Left ventricle myocardium superior (tissue), 1 donor: ENCODE measurements at places on chromosomes 3 and 15. TPM values are rescaled to one million over a fixed set of nuclear protein-coding genes. Genes with fewer than 3 reads are reported as not detected.

DNA sequence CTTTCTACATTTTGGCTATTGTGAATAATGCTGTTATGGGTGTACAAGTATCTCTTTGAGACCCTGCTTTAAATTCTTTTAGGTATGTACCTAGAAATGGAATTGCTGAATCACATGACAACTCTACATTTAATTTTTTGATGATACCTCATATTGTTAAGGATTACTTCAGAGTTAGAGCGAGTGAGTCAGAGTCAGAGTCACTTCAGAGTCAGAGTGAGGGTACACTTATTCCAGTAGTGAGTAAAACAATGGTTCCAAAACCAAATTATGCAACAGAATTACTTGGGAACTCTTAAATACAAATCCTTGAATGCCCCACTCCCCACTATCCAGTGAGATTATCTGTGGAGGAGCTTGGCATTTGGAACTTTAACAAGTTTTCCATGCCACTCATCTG is 50.3 kb upstream of the SNRK start:
- DNase-seq = no peak

DNA sequence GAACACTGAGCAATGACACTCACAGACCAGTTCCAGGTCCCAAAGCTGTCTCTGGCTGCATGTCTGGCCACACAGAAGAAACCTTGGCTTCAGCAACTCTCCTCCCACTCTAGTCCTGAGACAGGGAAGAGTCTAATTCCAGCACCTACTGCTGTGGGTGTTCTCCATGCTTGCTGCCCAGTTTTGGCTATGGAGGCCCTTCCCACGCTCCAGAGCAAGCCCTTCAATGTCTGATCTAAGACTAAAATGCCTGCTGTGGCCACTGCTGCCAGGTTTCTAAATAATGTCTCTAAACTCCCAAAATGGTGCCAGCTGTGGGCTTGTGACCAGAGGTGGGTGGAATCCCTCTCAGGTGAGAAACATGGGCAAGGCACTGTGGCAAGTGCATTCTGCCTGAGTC is 531.3 kb downstream of the GRM7 start:
- no peak for DNase-seq

DNA sequence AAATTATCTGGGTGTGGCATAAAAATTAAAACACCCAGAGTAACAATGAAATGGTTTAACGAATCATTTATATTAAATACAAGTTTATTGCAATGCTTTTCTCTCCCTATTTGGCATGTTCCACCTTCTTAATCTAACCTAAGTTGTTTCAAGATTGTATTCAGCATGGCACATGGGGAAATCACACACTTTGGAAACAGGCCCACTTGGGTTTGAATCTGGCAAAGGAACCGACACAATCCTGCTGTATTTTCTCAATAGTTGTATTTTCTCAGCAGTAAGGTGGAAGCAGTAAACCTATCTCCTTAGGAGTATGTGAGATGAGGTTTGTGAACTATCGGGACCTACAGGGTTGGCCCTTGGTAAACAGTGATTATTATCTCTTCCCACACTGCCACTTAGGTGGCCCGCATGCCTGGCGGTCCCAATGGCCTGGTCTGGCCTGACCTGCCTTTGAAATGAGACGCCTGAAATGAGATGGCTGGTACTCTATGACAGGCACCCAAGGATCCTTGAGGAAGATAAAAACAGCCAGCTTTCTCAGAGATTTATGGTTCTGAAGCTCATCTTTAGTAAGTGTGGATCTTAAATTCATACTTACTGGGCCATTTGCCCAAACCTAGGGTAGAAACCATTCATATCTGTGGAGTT is 45.3 kb upstream of the VILL start:
- DNase-seq = no peak

DNA sequence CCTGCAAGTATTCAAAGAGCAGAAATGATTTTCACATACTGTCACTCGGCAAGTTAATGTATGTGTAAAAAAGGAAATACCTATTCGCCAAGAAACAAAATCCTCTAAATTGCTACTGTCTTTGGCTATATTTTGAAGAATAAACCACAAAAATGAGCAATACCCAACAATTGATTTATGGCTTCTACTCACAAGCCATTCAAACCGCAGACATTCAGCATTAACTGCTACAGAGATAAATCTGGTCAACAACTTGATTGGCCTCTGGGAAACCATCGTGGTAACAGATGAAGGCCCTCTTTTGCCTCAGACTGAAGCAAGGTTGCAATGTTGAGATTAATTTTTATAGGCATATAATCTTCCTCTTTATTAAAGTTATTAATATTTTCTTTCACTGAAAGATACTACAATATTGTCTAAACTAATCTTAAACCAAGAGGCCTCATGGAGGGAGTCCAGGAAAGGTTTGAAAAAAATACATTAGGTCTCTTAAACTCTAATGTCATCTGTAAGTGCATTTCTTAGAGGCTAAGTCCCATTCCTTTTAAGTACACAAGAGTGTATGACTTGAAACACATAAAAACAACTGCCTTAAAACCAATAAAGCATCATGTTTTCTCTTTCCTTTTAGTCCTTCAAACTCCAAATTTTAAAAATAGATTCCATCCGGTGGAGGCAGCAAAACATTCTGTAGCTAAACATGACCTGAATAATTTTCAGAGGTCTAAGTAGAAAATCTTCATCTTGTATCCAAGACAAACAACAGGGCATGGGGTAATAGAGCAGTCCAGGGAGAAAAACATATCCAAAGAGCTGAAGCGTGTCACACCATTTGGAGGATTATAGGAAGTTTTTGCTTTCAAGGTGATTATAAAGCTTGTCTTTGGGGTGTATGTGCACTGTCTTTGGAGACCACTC is 162.4 kb upstream of the TGFBR2 start:
- no peak for DNase-seq

- no peak for DNase-seq
Measured at GRCh38 chr3:89813500-89813899, 706.1 kb downstream of the EPHA3 start.

DNA sequence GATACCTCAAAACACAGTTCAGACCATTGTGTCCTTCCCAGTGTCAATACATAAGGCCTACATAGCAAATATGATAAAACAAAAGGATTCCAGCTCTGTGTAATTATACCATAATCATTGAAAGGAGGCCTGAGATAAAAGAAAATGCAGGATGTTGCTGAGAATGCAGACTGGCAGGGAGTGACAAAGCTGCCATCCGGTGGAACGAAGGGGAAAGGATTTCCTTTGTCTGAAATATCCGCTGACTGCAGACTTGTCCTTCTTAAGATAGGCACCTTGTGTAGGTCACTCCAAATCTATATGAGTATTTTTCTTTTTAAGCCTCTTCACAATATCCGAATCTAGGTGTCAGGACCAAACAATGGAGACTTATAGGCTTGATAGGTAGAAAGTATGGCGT is 108.0 kb downstream of the KCNH8 start:
- no peak for DNase-seq

The NEIL1 gene
- total RNA-seq = 13.5 TPM

The GRK7 gene
- total RNA-seq = not detected

The ITGA11 gene
- total RNA-seq = 23.5 TPM

The SLC24A5 gene
- not detected for total RNA-seq
